Gastroesophageal sphincter (tissue), 4 donors: ENCODE measurements at places on chromosomes 4 and X. TPM values are rescaled to one million over a fixed set of nuclear protein-coding genes. Genes with fewer than 3 reads are reported as not detected.

DNA sequence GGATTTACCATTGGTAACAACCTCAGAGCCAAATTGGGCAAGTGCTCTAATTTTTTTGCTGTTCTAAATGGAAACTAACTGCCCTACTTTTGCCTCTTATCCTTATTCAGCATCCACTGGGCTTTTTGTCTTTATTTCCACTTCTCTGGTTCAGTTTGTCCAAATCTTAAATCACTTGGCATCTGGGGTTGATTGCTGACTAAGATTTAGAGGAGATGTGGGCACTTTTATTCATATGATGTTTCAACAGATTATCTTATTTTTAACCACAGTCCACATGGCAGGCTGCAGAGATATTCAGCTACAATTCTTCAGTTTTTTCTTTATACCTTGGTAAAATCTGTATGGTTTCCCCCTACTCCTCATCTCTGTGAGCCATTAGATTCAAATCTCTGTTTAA lies 1161.4 kb upstream of the PCDH7 start:
- ATAC-seq = no peak

Gene NPY5R
- not detected for total RNA-seq

DNA sequence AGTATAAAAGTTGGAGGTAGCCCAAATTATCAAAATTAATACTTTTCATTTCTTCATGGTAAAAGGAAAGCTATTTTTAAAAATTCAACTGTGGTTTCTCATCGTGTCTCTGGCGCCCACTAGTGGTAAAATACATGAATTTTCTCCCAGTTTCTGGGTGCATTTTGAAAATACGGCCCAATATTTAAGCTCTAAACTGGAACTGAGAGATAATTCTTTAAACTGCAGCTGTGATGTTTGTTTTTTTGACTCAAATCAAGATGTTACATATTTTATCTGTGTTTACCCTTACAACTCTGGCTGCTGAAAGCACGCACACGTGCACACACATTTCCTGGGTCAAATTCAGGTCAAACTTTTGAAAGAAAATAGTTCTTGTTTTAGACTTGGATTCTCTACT lies 123.9 kb upstream of the ACSL4 start:
- ATAC-seq = no peak

Gene ETNPPL
- not detected for total RNA-seq

DNA sequence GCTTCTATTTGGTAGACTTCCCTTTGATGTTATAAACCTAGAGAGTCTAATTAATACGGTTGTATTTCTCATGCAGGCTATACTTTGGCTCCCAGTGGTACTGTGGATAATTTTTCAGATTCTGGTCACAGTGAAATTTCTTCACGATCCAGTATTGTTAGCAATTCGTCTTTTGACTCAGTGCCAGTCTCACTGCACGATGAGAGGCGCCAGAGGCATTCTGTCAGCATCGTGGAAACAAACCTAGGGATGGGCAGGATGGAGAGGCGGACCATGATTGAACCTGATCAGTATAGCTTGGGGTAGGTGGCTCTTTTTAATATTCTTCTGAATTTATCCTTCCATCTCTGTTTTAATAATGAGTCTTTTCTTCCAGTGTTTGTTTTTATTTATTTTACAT lies 249.7 kb downstream of the RAPGEF2 start:
- no peak for ATAC-seq
